Activated T-cell treated with anti-CD3 and anti-CD28 coated beads for 4 hours (primary cell): ENCODE measurements at places on chromosomes 2 and 18.

- DNase-seq = no peak
Observed at GRCh38 chr2:74653589-74653984, 460 bp upstream of the SEMA4F start.

- no peak for DNase-seq
Observed at GRCh38 chr2:173860566-173860965, 104.6 kb downstream of the SP3 start.

DNA sequence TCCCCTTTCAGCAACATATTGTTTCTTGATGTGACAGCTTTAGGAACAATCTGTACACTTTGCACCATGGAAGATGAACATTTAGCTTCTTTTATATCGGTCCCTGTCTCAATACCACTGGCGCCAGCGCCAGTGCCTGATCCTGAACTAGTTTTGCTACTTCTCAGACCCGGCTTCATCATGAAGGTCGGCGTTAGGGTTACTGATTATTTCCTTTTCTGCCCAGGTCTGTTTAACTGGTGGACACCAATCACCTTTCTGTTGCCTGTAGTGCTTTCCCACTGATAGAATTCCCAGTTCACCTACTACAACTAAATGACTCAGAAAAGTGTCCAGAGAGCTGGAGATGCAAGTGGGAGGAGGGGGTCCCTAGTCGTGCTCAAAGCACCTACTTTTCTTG lies 99.5 kb downstream of the MYCN start:
- no peak for DNase-seq

- no peak for DNase-seq
Observed at GRCh38 chr2:228699888-228700287, 518.4 kb upstream of the SPHKAP start.

DNA sequence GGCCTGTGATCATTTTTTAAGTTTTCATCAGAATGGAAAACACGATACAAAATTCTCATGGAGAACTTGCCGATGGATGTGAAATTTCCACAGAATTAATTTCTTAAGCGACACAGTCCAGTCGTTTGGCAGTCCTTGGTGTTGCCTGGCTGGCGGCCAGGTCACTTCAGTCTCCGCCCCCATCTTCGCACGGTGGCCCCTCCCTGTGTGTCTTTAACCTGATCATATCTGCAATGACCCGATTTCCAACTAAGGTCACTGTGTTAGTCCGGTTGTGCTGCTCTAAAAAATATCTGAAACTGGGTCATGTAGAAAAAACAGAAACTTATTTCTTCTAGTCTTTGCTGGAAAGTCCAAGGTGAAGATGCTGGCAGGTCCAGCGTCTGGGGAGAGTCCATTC lies 44.5 kb upstream of the COPS8 start:
- no peak for DNase-seq

GRCh38 chr2:73006969-73007710 lies 64.4 kb downstream of the SFXN5 start:
- DNase-seq = no peak

GRCh38 chr2:182740701-182741100 lies 24.6 kb downstream of the DNAJC10 start:
- DNase-seq = no peak
